ENCODE measurements at places on chromosomes 6 and 20.

DNA sequence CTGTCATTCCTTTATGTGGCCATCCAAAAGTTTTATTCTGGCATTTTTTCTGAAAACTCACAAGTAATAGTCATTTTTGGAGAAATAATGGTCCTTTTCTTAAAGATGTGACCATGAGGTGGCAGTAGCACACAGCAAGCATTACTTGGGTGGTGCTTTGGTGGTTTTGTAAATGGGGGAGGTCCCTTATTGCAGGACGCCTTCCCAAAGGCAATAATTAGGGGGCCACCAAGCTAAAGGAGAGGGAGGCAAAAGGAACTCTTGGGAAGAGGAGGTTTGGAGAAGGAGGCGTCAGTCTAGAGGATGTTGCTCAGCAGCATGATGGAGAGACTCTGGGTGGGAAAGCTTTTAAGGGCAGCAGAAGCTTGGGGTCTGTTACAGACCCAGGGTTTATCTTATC is 422.6 kb upstream of the MMS22L start:
- no peak for DNase-seq

GRCh38 chr6:159729598-159730331 is 2.5 kb downstream of the WTAP start:
- DNase-seq: no peak

- DNase-seq: no peak
These were observed 280.6 kb upstream of the RUNX2 start for GRCh38 chr6:45047573-45047972.

DNA sequence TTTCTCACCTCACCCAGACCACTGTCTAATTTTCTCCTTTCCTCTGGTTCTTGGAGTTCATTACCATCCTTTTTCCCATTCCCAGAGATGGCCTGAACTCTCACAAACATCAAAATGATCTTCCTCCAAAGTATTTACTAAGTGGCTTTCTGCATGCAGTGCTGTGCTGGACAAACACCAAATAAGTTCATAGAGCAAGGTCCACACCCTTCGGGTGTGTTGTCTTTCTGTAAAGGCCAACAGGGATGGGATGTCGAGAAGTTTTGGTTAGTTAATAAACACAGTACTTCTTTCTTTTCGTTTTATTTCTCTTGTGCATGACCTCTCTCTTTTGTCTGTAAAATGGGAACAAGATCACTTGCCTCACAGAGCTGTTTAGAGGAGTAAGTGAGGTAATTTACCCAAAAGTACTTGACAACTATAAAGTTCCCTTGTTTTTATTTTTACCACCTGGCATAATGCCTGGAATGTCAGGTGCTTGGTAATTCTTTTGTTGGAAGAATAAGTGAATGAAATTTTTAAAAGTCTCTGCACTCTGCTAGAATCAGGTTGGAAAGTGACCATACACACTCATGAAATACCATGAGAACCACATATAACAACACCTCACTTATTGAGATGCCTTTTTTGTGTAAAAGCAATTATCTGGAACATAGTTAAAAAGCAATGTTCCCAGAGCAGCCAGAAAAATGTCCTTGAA is 22.8 kb upstream of the CCN6 start:
- no peak for DNase-seq

DNA sequence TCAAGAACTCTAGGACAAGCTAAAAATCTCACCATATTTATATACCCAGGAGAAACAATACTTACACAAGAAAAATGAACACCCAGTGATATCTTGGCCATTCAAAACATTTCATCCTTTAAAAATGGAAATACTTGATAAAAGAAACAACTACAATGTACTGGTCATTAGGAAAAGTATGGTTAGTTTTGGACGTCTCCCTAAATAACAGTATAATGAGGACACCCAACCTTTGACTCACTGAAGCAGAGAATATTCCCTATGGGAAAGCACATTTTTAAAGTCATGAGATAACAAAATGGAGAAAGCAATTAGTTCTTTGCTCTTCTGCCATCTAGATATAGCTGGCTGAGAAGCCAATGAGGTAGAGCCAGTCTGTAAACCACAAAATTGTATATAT is 164.4 kb downstream of the TBX18 start:
- DNase-seq: no peak

DNA sequence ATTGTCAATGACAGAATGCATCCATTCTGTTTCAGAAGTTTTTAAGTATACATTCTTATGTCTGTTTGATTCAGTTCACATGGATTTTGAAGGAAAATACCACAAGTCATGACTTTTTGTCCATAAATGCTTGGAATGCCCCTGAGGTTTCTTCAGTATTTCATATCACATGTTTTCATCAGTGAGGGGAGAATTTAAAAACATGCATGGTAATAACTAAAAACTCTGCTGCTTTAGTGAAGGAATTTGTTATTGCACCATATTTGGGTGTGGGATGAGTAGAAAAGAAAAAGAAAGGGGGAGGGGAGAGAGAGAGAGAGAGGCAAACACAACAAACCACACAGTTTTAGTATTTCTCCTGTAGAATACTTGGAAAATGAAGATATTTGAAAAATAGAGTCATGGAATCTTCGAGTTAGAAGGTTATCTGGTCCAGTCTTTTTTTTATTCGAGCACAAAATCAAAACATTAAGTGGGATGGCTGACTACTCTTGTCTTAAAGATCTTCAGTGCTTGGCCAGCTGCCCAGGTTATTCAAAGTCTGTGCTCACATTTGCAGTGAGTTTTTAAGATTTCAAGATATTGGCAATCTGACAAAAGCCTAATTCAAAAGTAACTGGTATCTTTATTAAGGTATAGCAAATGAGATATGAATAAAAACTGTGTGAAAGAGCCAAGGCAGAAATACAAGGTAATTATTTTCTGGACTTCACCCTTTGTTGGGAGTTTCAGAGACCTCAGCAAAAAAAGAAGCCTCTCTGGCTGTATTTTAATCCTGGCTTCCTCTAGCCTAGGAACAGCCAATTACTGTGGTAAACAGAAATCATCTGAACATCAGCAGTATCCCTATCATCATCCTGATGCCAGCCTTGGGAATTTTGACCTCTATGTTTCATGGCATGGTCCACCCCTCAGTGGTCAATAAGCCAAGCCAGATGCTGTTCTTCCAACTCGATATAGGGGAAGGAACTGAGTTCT is 687.9 kb upstream of the CITED2 start:
- no peak for DNase-seq

Data from KG1 (cell line).